ENCODE measurements at places on chromosomes 3 and 15.

DNA sequence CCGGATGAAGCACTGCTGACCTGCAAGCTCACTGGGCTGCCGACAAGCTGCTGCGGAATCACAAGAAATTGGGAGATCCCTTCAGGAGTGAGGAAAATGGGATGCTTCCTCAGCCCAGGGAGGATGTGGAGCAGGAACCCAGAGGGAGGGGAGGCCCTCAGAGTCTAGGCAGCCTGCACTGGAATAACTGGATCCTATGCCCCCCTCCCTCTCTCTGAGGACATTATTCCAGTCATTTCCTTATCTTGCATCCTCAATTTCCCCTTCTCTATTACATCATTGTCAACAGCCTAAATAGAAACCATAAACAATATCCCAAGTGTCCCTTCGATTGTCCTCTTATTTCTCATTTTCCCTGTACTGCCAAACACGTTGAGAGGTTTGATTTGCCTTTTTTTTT is 169.0 kb downstream of the OPA1 start:
- DNase-seq: no peak

- DNase-seq: no peak
Measured at GRCh38 chr15:85890620-85890980, 95.9 kb upstream of the KLHL25 start.

DNA sequence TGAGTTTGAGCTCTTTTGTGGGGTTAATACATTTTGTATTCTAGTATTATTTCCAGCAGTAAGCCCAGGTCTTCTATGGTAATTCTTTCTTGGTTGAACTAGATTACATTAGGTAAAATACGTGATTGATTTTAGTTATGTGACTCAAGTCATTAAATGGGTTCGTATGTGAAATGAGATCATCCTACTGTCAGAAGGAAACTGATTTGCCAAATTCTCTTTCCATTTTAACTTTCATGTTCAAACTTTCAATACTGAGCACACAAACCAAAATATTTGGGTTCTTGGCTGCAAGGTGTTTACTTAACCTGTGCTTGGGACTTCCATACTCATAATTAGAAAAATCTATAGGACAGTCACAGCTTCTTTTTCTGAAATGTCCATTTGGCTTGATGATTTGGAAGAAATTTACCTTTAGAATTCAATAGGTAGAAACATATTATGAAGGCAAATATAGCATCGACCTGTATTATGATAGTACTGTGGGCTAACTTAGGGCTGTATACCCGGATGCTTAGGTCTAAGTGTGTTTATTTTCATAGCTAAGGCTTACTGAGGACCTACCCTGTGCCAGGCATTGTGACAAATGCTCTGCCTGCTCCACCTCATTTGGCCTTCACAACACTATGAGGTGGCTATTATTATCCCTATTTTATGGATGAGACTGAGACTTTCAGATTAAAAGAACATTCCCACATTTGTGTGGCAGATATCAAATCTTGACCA is 631.8 kb upstream of the GRM7 start:
- DNase-seq: no peak

- DNase-seq: no peak
Measured at GRCh38 chr3:109387201-109387600, 49.9 kb upstream of the DPPA4 start.

DNA sequence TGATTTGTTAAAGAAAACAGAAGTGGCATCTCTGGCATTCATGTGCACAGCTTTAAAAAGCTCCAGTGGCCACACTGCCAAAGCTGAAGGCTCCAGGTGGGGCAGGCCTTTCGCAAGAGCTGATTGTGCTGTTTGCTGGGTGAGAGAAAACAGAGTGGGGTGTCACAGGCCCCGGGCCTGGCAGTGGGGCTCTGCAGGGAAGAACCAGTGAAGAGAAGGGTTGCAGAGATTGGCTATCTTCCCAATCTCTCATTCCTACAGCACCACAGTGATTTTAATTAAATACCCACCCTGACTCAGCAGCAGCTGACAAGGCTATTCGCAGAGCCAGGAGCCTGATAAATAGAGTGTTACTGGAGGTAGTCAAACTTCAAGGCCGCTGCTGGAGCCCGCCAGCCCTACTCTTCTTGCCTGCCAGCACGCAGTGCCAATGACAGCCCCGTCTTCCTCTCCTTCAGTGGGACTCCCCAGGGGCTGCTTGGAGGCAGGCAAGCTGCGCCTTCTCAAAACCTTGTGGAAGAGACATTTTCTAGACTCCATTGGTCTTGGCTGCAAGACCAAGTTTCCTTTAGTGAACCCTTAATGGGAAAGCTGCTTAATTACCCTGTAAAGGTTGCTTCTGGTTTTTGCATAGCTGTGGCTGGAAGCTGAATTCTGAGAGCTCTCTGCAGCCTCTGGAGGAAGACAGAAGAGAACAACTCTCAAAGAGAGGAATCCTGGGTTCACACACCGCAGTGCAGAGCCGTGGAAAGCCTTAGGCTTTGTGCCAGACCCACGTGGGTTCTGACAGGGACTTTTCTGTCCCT is 225.8 kb upstream of the SLCO3A1 start:
- no peak for DNase-seq

- no peak for DNase-seq
Measured at GRCh38 chr3:34260271-34261000, 462.0 kb downstream of the PDCD6IP start.

DNA sequence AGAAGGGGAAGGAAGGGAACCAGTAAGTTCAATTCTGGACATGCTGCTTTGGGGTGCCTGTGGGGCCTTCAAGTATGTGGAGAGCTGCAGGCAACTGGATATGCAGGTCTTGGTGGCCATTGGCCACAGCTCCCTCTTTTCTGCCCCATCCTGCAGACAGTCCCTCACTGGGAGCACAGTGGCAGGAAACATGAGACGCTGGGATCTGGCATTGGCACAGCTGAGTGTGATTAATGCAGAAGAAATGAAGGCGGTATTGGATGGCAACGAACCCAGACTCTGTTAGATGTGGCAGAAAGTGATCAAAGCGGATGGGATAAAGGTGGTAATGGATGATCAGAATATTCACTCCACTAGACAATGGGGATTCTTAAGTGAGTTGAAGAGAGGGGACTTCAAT is 23.2 kb upstream of the VPS8 start:
- DNase-seq: no peak

GRCh38 chr3:185645596-185646381 is 59.7 kb downstream of the SENP2 start:
- no peak for DNase-seq

Measured in stimulated activated CD8-positive, alpha-beta memory T cell treated with anti-CD3 and anti-CD28 coated beads, Interleukin-2, amount 100 ng/mL, for 1 hour (primary cell).